Fibroblast of skin of left biceps (primary cell): ENCODE measurements at places on chromosomes 4 and X.

DNA sequence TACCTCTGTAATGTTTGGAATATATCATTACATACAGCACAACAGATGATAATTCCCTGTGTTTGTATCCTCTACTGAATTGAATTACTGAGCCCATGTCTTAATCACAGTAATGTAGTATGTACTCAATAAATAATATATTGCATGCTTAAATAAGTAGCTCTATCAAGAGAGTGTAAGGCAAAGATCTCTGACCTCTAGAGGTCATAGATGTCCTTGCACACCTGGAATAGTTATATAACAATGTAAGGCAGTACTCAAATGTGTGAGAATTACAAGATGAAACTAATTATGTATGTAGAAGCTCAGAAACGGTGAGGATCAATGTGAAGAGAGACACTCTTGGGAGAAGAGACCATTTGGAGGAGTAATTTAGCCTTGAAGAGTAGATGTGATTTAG lies 14.3 kb upstream of the GCNA start:
- no peak for DNase-seq

GRCh38 chr4:10089346-10089745 lies 27.3 kb downstream of the WDR1 start:
- DNase-seq: no peak

- DNase-seq: no peak
Observed at GRCh38 chrX:55796496-55796895, 78.9 kb downstream of the RRAGB start.

- no peak for DNase-seq
Observed at GRCh38 chrX:132292793-132293192, 73.5 kb upstream of the RAP2C start.

DNA sequence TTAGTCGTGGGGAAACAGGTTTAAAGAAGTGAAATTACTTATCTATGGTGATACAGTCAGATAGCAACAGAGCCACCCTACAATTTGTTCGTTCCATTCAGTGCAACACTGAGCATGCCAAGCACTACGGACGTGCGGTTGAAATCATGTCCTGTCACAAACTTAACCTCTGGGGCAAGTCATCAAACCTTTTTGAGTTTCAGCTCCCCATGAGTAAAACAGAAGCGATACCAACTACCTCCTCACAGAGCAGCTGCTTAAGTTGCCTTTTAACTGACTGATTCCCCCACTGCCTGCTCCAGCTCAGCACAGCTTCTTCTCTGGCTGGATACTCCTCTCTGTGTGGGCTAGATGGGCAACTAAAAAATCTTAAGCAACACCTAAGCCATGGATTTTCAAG lies 36.0 kb downstream of the LHFPL1 start:
- no peak for DNase-seq

GRCh38 chrX:107565931-107566603 lies 62.2 kb upstream of the PRPS1 start:
- DNase-seq: no peak

- no peak for DNase-seq
Observed at GRCh38 chr4:145523117-145523516, 41.5 kb downstream of the SMAD1 start.
